ENCODE measurements at places on chromosomes 7 and 10.

DNA sequence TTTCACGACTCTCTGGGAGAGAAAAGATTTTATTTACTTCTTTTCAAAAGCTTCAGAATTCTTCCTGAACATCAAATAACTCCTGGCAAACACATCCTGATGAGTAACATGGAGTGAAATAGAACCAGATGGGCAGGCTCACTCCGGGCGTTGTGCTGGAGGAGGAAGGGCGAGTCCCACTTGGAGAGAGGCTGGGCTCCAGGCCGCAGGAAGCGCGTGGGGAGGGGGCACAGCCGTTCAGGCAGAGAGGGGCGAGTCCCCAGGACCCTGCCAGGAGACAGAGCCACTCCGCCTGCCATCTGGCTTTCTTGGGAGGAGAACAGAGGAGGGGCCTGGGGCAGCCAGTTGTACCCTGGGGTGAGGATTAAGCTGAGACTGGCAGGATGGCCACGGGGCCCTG, 265.9 kb upstream of the ZMIZ1 start:
- DNase-seq = no peak

GRCh38 chr10:71225291-71226058, 13.1 kb downstream of the UNC5B start:
- DNase-seq = no peak

DNA sequence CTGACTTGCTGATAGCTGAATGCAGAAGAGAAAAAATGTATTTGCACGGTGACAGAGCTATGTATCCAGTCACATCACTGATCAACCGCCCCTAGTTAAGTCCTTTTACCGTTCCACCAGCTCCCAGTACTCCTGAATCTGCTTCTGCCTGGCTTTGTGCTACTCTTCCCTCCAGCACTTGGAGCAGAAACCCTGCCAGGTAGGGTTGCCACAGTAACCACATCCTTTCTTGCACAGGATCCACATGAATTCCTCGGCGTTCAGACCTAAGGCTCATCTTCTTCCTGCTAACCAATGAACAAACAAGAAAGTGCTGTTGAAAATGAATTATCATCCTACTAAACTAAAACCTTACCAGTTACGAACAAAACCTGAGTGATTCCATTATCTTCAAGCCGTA, 52.0 kb upstream of the KCTD7 start:
- no peak for DNase-seq

DNA sequence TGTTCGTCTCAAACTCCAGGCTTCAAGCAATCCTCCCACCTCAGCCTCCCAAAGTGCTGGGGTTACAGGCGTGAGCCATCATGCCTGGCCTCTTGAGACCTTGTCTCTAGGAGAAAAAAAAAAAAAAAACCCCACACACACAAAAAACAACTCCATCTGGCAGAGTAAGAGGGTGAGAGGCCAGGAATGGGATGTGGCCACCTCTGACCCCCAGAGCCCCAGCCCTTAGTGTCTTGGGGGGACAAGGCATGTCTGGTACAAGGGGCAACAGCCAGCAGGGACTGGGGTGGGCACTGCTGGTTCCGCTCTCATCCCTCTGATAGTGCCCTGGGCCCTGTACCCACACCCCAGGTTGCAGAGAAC, 15.6 kb upstream of the TNRC18 start:
- no peak for DNase-seq

DNA sequence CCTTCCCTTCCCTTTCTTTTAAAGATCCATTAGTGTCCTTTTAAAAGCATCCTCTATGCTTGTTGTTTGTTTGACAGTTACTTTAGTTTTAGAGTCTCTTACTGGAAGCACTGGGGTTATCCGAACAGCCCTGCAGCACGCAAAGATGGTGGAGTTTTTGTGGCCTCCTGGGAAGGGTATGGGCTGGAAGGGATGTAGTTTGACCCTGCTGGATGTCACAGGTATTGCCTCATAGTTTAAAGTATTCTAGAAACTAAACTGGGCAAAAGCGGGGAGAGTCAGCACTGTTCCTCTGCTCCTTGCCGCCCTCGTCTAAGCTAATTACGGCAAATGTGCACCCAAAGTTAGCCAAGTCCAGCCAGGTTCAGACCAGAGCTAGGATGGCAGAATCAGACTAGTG, 35.8 kb upstream of the GNAI1 start:
- DNase-seq = no peak

- DNase-seq = no peak
Observed at GRCh38 chr10:84007482-84007881, 131.8 kb upstream of the GHITM start.

- no peak for DNase-seq
Observed at GRCh38 chr10:100014071-100014762, 4.5 kb upstream of the DNMBP start.

DNA sequence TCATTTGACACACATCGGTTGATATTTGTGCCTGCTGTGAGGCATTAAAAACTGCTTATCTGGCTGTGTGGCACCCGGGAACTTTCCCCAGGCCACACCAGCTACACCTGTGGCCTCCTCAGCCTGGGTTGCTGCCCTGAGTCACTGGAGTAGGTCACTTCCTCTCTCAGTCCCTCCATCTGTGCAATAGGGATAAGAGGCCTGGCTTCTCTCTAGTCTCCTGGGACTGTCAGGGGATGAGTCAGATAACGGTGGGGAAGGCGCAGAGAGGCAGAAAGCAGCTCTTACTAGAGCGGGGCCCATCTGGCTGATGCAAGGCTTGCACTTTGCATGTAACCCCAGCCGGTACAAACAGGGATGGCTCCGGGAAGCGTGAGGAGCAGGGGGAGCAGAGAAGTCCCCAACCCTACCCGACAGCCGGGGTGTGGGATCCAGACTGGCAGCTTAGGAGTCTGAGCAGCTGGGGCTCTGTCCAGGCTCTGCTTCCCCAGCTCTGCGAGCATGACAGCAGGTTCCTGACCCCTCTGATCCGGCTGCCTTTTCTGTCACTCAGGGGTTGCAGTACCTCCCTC, 34.0 kb downstream of the DNAJB12 start:
- DNase-seq = peak; percentile 31

- no peak for DNase-seq
Observed at GRCh38 chr10:844552-844951, 87.0 kb downstream of the LARP4B start.

DNA sequence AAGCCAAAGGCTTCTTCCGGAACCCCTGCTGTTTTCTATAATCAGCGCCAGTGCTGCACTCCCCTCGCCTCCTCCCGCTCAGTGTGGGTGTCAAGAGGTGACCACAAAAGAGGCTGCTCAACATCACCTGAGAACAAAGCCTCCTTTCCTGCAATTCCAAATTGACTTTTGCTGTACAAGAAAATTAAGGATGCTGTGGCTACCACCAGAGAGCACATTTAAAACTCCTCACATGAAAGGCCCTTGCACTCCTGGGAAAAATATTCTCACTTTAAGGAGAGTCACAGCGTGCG, 96.4 kb downstream of the HIPK2 start:
- DNase-seq = no peak

DNA sequence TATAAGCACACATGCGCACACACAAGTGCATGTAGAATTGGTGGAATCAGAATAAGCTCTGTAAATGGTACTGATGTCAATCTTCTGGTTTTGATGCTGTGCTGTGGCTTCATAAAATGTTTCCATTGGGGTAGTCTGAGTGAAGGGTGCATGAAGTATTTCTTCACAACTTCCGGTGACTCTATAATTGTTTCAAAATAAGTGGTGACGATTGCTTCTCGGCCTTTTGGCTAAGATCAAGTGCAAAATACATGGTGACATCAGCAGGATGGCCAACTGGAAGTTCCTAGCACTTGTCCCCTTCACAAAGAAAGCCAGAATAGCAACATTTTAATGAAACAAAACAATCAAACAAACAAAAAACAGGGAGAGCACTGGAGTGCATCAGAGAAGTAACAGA, 41.6 kb upstream of the CAMK2B start:
- no peak for DNase-seq

GRCh38 chr10:16686054-16686902, 130.9 kb downstream of the RSU1 start:
- DNase-seq = no peak

- no peak for DNase-seq
Observed at GRCh38 chr10:6145166-6145987, 56.5 kb downstream of the RBM17 start.

GRCh38 chr7:33038639-33039038, 23.9 kb downstream of the NT5C3A start:
- no peak for DNase-seq

GRCh38 chr10:20200758-20201157, 384.5 kb downstream of the PLXDC2 start:
- DNase-seq = no peak

GRCh38 chr7:113421696-113422330, 303.5 kb upstream of the SMIM30 start:
- peak; percentile 56 for DNase-seq

DNA sequence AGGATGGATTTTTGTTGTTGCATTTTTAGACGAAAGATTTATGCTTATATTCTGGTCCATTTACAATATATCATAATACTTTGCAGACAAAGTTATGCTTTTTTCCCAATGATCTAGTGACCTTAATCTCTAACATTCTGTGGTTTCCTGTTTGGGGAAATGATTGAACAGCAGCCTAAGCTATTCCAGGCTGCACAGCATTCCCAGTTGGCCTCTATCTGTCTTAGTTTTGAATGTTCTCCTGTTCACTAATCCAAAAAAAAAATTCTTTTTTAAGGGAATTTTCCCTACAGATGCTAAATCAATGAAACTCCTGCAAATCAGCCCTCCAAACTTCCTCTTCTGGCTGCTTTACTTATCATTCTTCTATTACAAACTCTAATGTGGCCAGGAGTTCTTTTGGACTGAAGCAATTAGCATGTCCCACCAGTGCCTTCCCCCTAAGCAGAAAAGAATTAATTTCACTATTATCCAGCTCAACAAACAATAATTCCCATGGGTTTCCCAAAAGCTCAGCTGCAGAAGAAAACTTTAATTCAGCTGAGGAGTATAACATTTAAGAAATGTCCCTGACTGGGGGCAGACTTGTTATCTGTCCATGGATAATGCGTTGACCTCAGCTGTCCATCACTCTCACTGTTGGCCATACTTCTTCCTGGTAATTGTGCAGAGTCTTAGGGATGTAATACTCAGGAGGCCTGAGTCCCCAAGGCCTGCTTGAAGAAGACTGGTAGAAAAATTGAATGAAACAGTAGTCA, 81.9 kb upstream of the TRIL start:
- no peak for DNase-seq

GRCh38 chr10:13683017-13683416, 96.3 kb downstream of the PRPF18 start:
- DNase-seq = no peak

DNA sequence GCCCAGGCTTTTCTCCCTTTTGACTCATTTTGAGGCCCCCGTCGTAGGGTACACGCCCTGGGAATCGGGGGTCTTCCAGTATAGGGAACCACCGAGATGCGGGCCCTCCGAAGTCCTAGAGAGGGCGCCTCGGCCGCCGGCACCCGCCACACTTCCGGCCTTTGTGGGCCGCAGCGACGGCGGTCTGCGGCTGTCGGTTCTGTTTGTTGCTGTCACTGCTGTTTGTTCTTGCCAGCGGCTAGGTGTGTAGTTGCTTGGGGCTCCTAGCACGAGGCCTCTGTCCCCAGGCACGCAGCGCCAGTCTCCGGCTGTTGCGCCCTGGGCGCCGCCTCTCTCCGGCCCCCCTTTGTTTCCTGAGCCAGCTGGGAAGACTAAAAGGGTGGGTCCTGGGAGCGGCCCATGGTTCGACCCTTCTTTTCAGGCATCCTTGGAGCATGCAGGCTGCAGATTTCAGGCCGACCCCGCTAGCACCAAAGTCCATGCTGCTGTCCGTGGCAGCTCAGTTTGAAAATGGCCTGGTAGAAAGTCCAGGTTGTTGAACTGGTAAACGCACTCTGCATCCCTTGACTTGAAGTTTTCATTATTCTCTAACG, 17.8 kb upstream of the ZKSCAN1 start:
- DNase-seq = peak; percentile 21

GRCh38 chr10:21217107-21217506, 308.4 kb downstream of the SKIDA1 start:
- no peak for DNase-seq

DNA sequence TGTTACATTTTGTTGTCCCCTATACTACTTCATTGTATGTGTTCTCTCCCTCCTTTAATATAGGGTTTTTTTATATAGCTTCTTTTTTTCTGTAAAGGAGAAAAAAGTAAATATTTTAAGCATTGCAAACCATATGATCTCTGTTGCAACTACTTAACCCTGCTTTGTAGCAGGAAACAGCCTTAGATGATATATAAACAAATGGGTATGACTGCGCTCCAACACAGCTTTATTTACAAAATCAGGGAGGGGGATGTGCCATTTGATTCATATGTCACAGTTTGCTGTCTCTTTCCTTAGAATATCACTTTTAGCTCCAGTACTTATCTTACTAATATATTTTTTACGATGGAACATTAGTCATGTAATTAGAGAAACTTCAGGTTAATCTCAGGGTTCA, 155.2 kb upstream of the GNAI1 start:
- no peak for DNase-seq

GRCh38 chr7:77627309-77627676, 69.0 kb upstream of the RSBN1L start:
- DNase-seq = no peak

GRCh38 chr7:151512353-151512752, 7.3 kb downstream of the RHEB start:
- no peak for DNase-seq

DNA sequence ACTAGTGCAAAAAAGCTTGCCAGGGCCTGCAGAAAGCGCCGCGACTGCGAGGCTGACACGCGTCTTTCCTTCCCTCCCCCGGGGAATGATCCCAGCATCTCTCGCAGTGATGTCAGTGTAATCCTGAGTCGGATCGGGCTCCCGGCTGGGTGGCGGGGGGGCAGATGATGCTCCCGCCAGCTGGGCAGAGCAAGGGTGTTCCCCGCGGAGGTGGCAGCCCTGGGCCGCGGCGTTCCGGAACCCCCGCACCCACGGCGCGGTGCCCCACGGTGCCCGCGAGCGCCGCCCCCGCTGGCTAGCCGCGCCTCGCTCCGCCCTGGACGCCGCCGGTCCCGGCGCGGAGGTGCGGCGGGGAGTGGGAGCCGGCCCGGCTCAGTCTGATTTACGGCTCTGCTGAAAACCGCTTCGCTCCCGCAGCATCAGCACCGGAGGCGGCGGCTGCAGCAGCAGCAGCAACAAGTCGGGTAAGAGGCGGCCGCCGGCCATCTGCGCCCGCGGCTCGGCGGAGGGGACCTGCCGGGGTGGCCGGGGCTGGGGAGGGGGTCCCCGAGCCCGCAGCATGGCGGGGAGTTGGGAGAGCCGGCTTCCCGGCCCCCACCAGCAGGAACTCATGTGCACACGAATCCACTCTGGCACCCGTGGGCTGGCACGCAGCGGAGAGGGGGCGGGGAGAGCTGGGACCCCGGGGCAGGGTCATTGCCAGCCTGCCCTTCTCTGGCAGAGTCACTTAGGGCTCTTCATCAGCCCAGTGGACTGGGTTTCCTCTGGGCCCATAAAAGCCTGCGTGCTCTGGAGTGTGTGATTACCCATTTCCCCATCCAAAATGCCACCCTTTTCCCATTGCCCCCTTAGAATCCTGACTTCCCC, at the start of gene ZNF365:
Gene ZNF365, plus strand, starts transcription at position 375 of the 867 bp plus-strand sequence. CDS start 1,825 bp downstream, outside the sequence.
- no peak for DNase-seq

- no peak for DNase-seq
Observed at GRCh38 chr10:8095959-8096358, 41.5 kb downstream of the GATA3 start.

GRCh38 chr7:135913404-135913803, 63.8 kb downstream of the MTPN start:
- DNase-seq = no peak

Measured in activated CD4-positive, CD25-positive, alpha-beta regulatory T cell treated with anti-CD3 and anti-CD28 coated beads, Interleukin-2, amount 50 U/mL, for 16 hours (primary cell).